Lung (tissue), 17 donors: ENCODE measurements at places on chromosomes 5 and 9. TPM values are rescaled to one million over a fixed set of nuclear protein-coding genes. Genes with fewer than 3 reads are reported as not detected.

Gene DNAJC18
- polyA plus RNA-seq = 2.2 TPM

DNA sequence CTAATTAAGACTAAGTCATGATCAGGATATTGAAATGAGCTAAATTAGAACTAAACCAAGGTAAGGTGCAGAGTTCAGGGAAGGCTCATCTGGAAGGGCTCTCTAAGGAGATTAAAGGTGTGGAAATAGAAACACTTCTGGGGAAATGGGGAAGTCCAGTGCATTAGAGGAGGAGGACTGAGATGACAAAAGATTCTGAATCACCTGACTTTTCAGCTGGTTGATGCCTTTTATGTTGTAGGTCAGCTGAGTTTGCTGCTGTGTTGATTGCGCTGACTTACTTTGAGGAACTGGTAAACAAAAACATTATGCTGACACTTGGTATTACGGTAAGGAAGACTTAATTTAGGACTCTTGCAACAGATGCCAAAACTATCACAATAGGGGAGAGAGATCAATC, 23.8 kb downstream of the IFNA5 start:
- no peaks in the 10 kb centered on the region for H3K4me1 ChIP-seq
- no peak for DNase-seq
- H3K36me3 ChIP-seq = no peaks in the 10 kb centered on the region
- H3K27me3 ChIP-seq = no peaks in the 10 kb centered on the region
- H3K27ac ChIP-seq = no peak overlapping the region

DNA sequence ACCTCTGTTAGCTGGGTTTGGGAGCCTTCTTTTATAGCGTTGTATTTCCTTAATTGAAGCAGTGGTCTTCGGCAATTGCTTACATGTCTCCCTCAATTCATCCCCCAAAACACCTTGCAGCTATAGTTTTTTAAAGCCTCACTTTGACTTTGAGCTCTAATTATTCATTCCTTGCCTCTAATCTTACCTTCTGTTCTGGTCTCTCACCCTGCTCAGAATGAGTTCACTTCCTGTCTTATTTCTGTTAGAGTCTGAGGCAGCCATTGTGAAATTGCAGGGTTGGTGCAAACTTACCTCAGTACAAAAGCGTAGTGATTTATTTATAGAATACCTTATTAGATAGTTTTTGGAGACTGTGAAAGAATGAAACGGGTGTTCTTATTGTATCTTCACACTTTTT, 35.0 kb downstream of the AOPEP start:
- no peak for DNase-seq
- H3K4me3 ChIP-seq = no peak overlapping the region
- H3K4me1 ChIP-seq = no peaks in the 10 kb centered on the region
- H3K36me3 ChIP-seq = peaks cover 11% of the 10 kb centered on the region
- no peak overlapping the region for H3K27ac ChIP-seq

DNA sequence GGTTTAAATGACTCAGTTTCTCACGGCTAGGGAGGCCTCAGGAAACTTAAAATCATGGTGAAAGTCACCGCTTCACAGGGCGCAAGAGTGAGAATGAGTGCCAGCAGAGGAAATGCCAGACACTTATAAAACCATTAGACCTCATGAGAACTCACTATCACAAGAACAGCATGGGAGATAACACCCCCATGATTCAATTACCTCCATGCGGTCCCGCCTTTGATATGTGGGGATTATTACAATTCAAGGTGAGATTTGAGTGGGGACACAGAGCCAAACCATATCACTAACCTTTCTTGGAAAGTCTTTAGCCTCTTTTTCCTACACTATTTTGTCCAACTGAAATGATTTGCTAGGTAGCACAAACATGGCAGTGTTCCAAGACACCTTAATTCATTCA, 533.9 kb upstream of the NUDT12 start:
- no peak overlapping the region for H3K4me3 ChIP-seq
- no peak for DNase-seq
- no peaks in the 10 kb centered on the region for H3K4me1 ChIP-seq
- no peaks in the 10 kb centered on the region for H3K36me3 ChIP-seq
- H3K27me3 ChIP-seq = no peaks in the 10 kb centered on the region
- no peak overlapping the region for H3K27ac ChIP-seq

- H3K4me3 ChIP-seq = no peak overlapping the region
- H3K27ac ChIP-seq = no peak overlapping the region
- H3K27me3 ChIP-seq = no peaks in the 10 kb centered on the region
These were observed 150.6 kb downstream of the MCTP1 start for GRCh38 chr5:95134326-95134725.
